ENCODE measurements at places on chromosomes 2 and 18. TPM values are rescaled to one million over a fixed set of nuclear protein-coding genes. Genes with fewer than 3 reads are reported as not detected.

PDE1A gene
- total RNA-seq, result not detected

OTOS gene
- not detected for total RNA-seq

ARHGEF33 gene
- 0.42 TPM for total RNA-seq

ITM2C gene
- 55.0 TPM for total RNA-seq

EMX1 gene
- total RNA-seq, result 0.25 TPM

CFAP221 gene
- not detected for total RNA-seq

DRC1 gene
- not detected for total RNA-seq

GCKR gene
- total RNA-seq, result not detected

GDF7 gene
- not detected for total RNA-seq

REV1 gene
- total RNA-seq, result 31.5 TPM

DHRS9 gene
- not detected for total RNA-seq

GKN1 gene
- total RNA-seq, result not detected

CCDC85A gene
- total RNA-seq, result not detected

MGAT4A gene
- total RNA-seq, result 48.7 TPM

LYG2 gene
- not detected for total RNA-seq

All from activated CD8-positive, alpha-beta memory T cell treated with anti-CD3 and anti-CD28 coated beads for 36 hours (primary cell).